ENCODE measurements at places on chromosomes 1 and 21.
A peak's percentile ranks its signal among the peaks of the same experiment; 100 is the strongest.

- peak; percentile 65 for DNase-seq
Measured at GRCh38 chr21:42107881-42108553, 36.9 kb downstream of the UMODL1 start.

- peak; percentile 90 for DNase-seq
Measured at GRCh38 chr1:159076438-159077119, at the start of gene AIM2. TSS of gene AIM2 (minus strand) at chr1:159076766. CDS start at chr1:159073499, 3,267 bp downstream.

DNA sequence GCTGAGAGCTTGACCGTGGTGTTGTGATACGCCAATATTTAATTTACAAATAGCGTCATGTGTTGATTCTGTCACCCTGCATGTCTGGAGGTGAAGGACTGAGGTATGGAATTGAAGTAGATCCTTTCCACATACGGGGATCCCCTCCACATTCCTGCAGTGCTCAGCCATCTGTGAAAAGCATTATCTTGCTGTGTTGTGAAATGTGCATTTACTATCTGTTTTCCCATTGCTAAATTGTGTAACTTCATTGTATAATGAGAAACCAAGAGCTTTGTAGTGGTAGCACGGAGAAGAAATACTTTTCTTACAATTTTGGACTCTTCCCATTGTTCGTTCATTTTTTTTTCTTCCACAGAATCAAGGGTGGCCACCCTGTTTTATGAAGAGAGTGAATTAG, 577.3 kb upstream of the ZP4 start:
- DNase-seq, result no peak

DNA sequence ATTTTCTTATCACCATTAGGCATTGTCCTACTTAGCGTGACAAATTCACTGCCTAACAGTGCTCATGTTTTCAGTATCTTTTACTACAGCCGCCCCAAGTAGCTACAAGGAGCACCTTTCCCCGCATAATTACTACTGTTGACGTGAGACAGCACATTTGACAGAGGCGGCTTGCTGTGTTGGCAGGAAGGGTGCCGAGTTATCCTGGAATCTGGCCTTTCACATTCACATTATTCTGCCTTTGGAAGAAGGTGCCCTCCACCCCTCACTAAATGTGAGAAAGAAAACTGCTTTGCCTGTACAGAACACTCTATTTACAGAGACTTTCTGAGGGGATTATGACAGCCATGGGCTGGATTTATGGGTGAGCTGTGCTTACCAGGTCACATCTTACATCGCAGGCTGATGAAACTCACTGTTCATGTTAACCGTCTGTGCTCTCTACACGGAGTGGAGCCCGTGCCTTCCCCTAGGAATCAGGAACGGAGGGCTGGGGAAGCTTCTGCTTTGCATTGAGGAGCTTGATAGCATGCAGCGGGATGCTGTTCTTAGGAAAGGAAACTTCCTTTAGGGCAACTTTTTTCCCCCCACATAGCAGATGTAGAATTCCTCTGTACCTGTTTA, 148.0 kb upstream of the ZRANB2 start:
- DNase-seq, result no peak

- no peak for DNase-seq
Measured at GRCh38 chr1:178456472-178456871, 40.3 kb downstream of the CLEC20A start.

GRCh38 chr1:214573386-214574318, 22.2 kb upstream of the PTPN14 start:
- DNase-seq, result no peak

DNA sequence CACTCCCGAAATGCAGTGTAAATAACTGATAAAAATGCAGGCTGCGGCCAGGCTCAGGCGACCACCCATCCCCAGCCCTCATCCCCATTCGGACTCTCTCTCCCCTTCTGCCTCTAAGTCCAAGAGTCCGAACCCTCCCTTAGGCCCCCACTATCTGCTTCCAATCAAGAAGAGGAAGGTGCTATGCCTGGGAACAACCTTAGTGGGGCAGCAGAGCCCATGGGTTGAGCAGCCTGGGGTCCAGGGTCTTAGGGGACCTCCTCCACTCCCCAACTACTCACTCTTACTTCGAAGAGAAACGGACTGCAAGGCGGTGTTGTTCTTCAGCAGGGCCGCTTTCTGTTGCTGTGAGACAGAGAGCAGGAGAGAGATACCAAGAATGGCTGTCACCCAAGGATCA, 12.2 kb downstream of the ARHGEF2 start:
- no peak for DNase-seq

DNA sequence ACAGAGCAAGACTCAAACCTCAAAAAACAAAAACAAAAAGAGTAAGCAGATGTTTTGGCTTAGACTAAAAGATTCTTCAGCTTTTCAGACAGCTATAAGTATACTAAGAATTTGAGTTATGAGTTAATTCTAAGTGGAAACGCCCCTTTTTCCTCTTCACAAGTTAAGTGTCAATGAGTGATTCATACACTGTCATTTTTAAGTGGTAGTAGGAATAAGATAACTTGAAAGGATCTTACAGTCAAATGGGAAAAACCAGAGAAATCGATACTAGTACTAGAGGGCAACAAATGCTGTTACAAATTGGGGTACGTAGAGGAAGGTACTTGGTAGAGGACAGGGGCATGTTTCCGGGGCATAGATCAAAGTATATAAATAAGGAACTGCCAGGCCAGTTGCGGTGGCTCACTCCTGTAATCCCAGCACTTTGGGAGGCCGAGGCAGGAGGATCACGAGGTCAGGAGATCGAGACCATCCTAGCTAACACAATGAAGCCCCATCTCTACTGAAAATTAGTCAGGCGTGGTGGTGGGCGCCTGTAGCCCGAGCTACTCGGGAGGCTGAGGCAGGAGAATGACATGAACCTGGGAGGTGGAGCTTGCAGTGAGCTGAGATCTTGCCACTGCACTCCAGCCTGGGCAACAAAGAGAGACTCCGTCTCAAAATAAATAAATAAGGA, 7.4 kb downstream of the H3-3A start:
- DNase-seq, result no peak

DNA sequence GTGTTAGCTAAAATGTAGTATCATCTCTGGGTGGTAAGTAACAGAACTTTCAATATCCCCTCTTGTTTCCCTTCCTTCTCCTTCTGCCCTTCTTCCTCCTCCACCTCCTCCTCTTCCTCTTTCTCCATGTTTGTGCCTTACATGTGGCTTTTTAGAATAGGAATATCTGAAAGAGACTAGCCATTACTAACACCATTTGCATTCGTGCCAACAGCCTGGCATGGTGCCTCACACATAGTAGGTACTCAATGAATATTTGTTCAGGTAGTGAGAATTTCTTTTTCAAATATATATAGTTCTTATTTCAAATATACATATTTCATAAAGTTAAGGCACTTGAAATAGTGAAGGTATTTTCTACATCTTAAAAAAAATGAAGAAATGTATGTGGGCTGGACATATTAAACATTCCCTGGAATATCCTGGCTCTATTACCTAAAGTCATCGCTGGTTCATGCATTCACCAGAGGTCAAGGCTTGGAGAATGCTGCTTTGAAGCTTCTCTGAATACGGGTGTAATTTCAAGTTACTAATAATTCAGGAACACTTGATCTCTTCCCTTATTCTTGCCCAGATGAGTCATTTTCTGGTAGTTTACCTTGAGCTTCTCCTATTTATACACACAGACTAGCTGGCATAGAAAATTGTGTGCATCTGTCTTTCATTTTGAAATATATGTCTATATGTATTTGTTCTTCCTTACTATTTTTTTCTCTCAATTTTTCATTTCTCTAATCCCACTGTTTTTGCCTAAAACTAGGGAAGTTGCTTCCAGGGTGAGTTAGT, 319.4 kb downstream of the TGFB2 start:
- DNase-seq, result no peak

DNA sequence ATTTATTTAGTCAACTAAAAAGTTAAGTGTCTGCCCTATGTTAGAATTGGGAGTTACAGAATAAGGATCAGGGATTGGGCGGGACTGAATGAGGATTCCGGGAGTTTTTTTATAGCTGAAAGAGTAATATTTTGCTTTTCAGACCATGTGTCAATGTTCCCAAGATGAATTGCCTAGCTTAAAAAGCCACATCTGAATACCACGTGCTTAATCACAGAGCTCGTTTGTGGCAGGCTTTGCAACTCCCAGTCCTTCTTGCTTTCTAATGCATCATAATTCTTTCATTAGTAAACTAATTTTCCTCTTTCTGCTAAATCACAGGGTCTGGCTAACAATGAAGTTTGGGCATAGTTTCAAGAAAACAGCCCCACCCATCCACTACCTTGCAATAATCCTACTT, 4.2 kb upstream of the BCL10 start:
- DNase-seq, result no peak

- DNase-seq, result no peak
Measured at GRCh38 chr1:182890927-182891610, 51.9 kb downstream of the DHX9 start.

GRCh38 chr1:36365381-36365780, 20.3 kb downstream of the STK40 start:
- DNase-seq, result no peak

DNA sequence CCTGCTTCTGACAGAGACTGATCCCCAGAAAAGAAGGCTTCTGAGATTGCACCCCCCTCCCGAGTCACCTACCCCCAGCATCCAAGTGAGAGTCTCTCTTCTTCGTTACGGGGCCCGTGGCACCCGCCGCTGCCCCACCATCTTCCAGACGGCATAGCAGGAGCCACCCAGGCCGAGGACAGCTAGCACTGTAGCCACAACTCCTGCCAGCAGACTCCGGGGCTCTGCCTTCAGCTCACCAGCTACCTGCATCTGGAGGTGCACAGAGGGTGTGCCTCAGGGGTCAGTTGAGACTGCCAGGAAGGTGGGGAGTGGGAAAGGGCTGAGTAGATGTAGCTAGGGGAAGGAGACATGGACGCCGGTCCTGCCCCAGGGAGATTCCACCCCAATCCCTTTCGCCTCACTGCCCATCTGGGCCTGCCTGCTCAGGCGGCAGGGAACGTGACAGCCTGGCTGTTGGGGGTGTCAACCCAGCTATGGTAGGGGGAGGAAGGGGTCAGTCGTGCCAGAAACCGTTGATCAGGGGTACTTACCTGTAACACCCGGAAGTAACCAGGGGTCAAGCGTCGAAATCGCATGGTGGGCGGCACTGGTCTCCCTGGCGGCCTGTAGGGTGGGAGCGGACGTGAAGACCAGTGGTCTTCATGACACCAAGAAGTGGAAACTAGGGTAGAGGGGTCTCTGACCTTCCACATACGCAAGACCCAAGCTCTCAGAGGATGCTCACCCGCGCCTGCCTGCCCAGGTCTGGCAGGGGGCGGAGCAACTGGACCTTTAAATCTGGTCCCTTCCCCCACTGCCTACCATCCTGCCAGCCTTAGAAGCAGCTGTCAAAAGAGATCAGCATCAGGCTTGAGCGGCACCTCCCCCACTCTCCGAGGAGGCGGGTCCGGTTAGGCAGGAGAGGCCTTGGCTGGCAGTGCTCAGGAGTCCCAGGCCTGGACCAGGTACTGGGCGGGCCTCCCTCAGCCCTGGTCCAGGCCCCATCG, at the start of gene ZNF593OS:
TSS of gene ZNF593OS (minus strand) at position 749 of the 989 bp plus-strand sequence. CDS start at position 578, 171 bp downstream.
- DNase-seq, result no peak

- no peak for DNase-seq
Measured at GRCh38 chr1:209808059-209808581, 2.2 kb upstream of the IRF6 start.

GRCh38 chr1:27487966-27488884, 1.7 kb downstream of the WASF2 start:
- peak; percentile 37 for DNase-seq

GRCh38 chr1:235646463-235646862, 3.1 kb downstream of the GNG4 start:
- DNase-seq, result no peak

- DNase-seq, result no peak
Measured at GRCh38 chr1:7227654-7228053, 442.4 kb downstream of the CAMTA1 start.

GRCh38 chr1:61130338-61131000, 48.1 kb downstream of the NFIA start:
- DNase-seq, result no peak

DNA sequence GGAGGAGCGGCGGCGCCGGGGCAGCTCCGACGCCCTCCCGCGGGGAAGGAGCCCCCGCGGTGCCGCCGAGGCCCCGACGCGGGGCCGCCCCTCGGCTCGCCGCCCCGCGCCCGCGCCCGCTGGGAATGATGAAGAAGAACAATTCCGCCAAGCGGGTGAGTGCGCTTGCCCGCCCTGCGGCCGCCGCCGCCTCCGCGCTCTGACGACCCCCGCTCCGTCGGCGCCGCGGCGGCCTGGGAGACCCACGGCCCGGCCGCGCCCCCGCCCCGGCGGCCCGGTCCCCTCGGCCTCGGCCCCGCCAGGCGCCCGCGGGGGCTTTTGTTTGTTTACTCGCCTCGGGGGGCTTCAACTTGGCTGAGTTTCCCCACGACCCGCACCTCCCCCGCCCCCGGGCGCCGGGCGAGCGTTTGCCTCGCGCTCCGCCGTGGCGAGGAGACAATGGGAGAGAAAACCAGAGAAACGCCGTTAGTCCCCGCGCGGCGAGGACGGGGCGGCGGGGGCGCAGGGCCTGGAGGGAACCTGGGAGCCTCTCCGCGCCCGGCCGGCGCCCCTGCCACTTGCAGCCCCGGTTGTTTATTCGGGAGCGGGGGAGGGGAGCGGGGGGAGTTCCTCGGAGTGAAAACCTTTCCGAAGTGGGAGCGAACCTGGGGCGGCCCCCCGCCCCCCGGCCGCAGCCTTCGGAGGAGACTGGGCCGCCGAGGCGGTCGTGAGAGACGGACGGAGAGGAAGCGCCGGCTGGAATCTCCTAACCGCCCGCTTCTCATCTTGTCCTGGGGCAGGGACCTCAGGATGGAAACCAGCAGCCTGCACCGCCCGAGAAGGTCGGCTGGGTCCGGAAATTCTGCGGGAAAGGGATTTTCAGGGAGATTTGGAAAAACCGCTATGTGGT, 661 bp downstream of the PLEKHO1 start:
- no peak for DNase-seq

DNA sequence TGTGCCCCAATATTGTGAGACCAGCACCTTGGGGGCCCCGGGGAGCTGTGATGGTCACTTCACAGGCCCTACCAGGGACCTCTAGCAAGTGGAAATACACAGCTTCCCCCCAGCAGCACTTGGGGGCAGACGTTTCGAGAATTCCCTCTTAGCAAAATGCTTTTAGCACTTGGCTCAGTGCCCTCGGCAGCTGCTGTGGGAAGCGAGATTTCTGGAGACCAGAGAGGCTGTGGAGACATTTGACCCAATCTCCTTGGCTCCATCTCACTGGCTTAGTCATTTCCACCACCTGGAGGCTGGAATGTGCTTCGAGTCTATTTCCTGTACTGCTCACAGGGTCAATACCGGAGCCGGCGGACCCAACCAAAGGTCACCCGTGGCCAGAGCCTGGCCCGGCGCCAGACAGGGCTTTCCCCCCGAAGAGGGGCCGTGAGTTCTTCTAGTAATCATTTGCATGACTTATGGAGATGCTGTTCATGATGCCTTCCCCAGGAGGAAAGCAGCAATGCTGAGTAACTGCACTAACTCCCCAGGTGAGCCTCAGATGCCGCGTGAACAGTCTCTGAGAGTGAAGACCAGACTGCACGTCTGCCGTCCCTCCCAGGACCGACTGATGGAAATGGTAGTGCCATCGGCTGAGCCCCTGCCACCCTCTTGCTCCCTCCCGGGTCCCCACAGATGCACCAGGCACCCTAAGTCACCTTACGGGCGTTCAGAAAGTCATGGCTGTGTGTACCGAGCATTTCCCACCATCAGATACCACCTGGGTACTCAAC, 4.4 kb upstream of the C2CD2 start:
- no peak for DNase-seq
